ENCODE measurements at places on chromosomes 11 and 22.

- no peak for DNase-seq
Measured at GRCh38 chr11:65479184-65480145, 19.4 kb upstream of the MALAT1 start.

GRCh38 chr22:41403532-41404318 lies 22.0 kb downstream of the TEF start:
- DNase-seq, result peak; percentile 85

GRCh38 chr22:22046370-22046769 lies 63.8 kb upstream of the TOP3B start:
- DNase-seq, result no peak

DNA sequence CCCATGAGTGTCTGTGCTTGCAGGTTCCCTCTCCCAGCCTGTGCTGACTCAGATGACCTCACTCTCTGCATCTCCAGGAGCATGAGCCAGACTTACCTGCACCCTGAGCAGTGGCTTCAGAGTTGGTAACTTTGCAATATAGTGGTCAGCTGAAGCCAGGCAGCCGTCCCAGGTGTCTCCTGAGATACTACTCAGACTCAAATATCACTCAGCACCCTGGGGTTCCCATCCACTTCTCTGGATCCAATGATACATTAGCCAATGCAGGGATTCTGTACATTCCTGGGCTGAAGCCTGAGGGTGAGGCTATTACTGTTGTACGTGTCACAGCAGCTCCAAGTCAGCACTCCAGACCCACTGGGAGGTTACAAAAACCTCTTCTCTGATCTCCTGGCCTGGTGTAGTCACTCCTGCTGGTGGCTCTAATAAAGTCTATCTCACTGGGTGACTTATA lies 87.8 kb upstream of the TOP3B start:
- DNase-seq, result no peak

GRCh38 chr22:46935506-46936377 lies 173.3 kb downstream of the TBC1D22A start:
- DNase-seq, result no peak

GRCh38 chr22:28750471-28750881 lies 8.6 kb downstream of the HSCB start:
- no peak for DNase-seq

- DNase-seq, result no peak
Measured at GRCh38 chr11:61022311-61023085, 51.0 kb downstream of the CD6 start.

GRCh38 chr11:1054143-1055108 lies 17.9 kb upstream of the MUC6 start:
- DNase-seq, result no peak

- DNase-seq, result no peak
Measured at GRCh38 chr11:18394928-18395734, 768 bp downstream of the LDHA start.

DNA sequence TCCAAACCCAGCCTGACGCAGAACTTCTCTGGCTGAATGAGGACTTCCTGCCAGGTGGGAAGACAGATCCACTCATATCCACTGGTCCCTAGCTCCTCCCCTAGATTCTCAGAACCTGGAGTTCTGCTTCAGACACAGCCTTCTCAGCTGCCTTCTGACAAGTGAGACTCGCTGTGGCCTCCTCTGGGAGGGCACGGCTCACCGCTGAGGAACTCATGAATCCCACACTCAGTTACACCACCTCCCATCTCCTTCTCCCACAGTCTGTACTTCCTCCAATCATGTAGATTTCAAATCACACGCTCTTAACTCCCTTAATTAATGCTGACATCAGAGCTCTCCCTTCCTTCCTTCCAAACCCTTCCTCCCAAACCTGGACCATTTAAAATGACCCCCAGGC lies 86.4 kb upstream of the TMEM45B start:
- no peak for DNase-seq

- no peak for DNase-seq
Measured at GRCh38 chr11:121763526-121763925, 310.8 kb upstream of the SORL1-AS1 start.

DNA sequence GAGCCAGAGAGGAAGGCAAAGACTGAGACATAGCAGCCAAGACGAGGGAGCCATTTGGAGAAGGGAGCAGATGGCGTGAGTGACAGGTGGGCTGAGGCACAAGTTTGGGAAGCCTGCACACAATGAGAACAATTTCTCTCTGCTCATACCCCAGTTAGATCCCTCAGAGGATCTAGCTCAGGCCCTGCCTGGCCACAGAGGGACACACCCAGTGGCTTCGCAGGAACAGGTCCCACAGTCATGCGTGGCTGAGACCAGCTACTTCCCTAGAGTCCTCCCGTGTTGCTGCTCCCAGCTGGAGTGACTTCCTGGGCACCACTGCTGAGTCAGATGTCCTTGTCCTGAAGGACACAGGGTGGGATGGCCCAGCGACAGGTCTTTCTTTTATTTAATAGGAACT lies 33.4 kb upstream of the LYVE1 start:
- DNase-seq, result no peak

GRCh38 chr11:56509439-56509838 lies 18.3 kb upstream of the OR5M8 start:
- no peak for DNase-seq

GRCh38 chr11:63841554-63841953 lies 2.6 kb downstream of the MARK2 start:
- no peak for DNase-seq

DNA sequence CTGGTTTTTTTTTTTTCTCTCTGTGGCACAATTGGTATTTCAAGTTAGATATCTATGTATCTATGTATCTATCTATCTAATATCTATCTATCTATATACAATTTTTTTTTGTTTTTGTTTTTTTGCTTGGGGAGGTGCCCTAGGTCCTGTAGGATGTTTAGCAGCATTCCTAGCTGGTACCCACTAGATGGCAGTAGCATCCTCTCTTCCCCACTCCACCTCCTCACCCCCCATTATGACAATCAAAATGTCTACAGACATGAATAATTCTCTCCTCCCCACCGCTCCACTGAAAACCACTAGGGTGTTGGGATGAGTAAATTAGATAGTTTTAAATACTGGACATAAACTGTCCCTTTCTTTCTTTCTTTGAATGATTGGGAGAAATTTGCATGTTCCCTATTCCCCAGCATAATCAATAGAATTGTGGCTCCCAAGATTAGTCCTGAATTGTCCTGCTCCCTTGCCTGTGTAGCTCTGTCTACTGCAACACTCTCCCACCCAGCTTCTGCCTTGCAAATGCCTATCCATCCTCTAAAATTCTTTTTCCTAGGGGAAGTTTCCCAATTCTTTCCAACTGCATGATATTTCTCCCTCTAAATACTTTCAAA lies 1152.4 kb downstream of the LRRC4C start:
- no peak for DNase-seq

GRCh38 chr11:85776951-85777602 lies 33.9 kb downstream of the SYTL2 start:
- DNase-seq, result no peak

- DNase-seq, result no peak
Measured at GRCh38 chr11:131206671-131207070, 163.7 kb upstream of the NTM start.

DNA sequence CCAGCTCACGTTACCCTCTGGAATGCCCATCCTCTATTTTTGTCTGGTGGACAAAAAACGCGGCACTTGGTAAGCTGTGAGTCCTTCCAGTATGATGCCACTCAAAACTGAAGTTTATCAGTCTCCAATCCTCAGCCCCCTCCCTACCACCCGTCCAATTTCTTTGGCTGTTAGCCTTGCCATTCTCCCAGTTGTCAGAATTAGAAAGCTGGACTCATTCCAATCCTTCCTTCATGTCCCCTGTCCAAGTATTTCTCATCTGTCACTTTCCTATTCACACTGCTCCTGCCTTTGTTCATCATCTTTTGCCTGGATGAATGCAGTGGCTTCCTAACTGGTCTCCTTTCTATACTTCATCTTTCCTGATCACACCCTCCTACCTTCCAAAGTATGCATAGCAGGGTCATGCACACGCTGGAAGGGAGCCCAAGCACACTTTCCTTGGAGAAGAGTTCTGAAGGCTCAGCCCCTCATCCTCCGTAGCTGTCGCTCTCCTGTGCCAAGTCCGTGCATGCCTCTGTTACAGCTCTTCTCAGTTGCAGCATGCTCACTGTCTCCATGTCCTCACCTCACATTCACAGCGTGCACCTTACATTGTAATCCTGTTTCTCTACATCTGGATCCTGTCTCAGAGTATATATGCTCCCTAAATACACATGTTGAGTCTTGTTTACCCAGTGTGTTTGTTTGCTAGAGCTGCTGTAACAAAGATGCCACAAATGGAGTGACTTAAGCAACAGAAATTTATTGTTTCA lies 19.4 kb downstream of the APLP2 start:
- no peak for DNase-seq

DNA sequence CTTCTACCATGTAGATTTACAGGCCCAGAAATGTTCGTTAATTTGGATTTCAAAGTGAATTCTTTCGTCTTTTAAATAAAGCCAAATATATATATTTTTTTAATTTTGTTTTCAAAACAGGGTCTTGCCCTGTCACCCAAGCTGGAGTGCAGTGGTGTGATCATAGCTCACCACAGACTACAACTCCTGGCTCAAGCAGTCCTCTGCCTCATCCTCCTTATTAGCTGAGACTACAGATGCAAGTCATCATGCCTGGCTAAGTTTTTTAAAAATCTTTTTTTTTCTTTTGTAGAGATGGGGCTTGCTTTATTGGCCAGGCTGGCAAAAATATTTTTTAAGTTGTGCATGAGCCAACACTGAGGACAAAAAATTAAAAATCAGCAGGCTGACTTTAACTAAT lies 5.0 kb upstream of the LMO2 start:
- DNase-seq, result no peak

DNA sequence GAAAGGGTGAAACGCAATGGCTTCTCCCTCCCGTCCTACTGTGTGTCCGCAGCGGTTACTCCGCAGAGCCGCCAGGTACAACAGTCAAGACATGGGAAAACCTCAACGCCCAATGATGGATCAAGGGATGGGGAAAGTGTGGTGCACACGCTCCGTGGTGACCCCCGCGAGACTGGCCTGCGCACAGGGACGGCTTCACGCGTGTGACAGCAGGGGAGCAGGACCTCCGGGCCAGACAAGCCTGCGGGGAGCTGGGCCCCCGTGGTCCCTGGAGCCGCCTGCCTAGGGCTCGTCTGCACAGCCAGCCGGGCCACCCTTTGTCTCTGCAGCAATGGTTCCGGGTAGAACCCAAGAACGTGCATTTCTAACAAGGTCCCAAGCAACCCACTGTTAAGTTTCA lies 31.7 kb upstream of the MOB2 start:
- no peak for DNase-seq

DNA sequence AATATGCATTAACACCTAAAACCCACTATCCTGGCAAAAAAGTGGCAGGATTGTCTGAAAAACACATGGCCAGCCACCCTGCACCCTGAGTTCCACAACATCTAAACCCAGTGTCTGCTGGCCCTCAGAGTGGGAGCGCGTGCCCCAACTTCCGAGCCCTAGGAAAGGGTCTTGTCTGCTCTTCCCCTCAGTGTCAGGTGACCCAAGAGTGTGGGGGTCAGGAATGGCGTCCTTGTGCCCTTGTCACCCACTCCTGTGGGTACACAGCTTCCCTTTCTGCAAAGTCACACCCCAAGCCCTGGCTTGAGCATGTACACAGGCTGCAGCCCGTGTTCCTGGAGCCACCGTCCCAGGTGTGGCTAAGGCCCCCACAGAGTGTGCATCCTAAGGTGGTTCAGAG lies 67.6 kb downstream of the CDKN1C start:
- DNase-seq, result no peak

DNA sequence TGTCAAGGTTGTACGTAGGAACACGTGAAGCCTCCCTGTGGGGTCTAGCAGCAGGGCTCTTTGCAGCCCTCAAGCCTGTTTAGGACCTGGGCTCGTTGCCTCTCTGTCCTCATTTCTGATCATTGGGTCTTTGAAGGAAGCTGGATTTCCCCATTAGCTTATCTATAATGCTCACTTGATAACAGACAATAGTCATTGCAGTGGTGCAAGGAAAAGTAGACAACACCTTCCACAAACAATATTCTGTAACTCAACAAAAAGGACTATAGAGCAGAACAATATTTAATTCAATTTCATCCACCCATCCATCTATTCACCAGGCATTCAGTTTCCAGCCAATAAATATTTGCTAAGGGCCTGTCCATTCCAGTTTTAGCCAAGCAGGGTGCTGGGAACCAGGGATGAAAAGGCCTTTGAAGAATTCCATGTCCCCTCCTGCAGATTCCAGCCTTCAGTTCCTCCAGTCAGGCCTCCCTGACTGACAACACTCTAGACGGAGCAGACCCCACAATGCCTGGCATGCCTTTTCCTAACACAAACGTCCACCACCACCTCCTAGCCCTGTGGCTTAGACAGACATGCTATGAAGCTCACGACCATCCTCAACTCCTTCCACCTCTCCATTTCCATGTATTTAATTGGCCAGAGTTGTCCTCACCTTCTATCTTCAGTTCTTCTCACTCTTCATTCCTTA lies 12.7 kb upstream of the POLD3 start:
- DNase-seq, result no peak

- no peak for DNase-seq
Measured at GRCh38 chr22:20615021-20615420, 107.6 kb downstream of the MED15 start.

- DNase-seq, result no peak
Measured at GRCh38 chr22:48278620-48279460, 1516.4 kb downstream of the TBC1D22A start.

- no peak for DNase-seq
Measured at GRCh38 chr22:19669570-19669969, 44.7 kb upstream of the SEPTIN5 start.
